CD4-positive, alpha-beta T cell treated with Interleukin-21 for 1 hour (primary cell): ENCODE measurements at places on chromosomes 12 and 14.
A peak's percentile ranks its signal among the peaks of the same experiment; 100 is the strongest.

GRCh38 chr12:117024961-117025480 lies 74.2 kb downstream of the TESC start:
- no peak for DNase-seq

DNA sequence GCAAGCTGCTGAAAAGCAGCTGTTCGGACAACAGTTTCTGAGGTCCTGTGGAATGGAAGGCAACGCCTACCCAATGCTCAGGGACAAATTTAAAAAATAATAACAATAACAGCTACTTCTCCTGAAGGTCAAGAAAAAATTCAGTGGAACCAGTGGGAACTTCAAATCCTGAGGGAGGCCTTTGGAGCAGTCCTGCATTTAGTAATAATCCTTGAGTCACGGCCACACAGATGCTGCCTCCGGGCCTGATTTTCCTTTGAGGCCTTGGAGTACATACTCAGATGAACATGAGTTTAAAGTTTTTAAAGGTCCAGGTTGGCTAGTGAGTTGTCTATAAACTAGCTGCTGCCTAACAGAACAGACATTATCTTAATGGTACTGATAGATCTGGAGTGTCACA lies 268.0 kb downstream of the MSRB3 start:
- DNase-seq, result no peak

- DNase-seq, result peak; percentile 75
These were observed 1.1 kb downstream of the ARID2 start for GRCh38 chr12:45730348-45731189.

GRCh38 chr12:29625359-29625953 lies 128.0 kb upstream of the OVCH1 start:
- DNase-seq, result no peak

- no peak for DNase-seq
These were observed 23.0 kb upstream of the TTC7B start for GRCh38 chr14:90839024-90839888.

DNA sequence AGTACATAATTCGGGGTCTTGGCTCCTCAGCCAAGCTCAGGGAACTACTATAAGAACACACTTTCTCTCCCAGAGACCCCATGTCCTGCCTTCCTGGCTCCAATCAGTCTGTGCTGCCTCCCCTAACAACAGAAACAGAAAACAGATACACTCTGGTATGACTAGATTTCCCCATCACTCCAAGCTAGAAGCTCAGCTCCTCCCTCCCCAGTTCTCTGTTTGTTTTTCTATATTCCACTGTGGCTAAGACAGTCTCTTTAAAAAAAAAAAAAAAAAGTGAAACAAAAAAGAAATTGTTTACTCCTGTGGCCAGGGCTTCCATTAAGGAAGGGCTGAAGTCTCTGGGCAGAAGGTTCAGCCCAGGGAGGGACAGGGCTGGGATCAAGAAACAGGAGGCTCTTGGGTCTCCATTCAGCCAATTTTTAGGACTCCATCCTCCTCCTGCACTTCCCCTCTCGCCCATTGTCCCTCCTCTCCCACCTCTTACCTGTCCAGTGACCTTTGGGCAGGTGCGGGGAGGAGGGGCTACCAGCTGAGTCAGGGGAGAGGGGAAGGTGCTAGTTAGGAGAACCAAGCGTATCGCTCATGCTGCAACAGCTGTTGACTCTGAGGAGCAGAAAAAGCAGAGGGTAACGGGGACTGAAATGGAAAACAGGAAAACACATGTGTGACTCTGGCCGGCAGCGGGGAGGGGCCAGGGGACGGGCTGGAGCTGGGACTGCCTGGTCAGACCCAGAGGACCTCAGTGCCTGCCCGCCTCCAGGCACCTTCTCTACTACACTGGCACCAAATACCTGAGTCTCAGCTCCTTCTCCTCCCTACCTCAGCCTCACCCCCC lies 4.1 kb upstream of the SLC7A7 start:
- no peak for DNase-seq

DNA sequence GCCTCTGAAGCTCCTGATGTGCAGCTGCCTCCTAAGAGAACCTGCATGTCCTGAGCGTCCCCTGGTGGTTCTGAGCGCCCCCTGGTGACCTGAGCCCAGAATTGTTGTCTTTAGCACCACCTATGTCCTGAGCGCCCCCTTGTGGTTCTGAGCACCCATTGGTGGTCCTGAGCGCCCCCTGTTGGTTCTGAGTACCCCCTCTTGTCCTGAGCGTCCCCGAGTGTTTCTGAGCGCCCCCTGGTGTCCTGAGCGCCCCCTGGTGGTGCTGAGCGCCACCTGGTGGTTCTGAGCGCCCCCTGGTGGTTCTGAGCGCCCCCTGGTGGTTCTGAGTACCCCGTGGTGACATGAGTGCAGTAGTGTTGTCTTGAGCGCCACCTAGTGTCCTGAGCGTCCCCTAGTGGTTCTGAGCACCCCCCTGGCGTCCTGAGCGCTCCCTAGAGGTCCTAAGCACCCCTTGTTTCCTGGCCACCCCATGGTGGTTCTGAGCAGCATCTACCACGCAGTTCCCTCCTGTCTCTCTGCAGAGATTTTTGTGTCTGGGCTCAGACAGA lies 782.5 kb downstream of the TMEM121 start:
- peak; percentile 77 for DNase-seq

GRCh38 chr12:2283916-2284315 lies 231.1 kb downstream of the CACNA1C start:
- no peak for DNase-seq

- no peak for DNase-seq
These were observed 261.8 kb downstream of the TMTC2 start for GRCh38 chr12:82948491-82948890.

- no peak for DNase-seq
These were observed 15.3 kb downstream of the TCHP start for GRCh38 chr12:109915171-109916040.

DNA sequence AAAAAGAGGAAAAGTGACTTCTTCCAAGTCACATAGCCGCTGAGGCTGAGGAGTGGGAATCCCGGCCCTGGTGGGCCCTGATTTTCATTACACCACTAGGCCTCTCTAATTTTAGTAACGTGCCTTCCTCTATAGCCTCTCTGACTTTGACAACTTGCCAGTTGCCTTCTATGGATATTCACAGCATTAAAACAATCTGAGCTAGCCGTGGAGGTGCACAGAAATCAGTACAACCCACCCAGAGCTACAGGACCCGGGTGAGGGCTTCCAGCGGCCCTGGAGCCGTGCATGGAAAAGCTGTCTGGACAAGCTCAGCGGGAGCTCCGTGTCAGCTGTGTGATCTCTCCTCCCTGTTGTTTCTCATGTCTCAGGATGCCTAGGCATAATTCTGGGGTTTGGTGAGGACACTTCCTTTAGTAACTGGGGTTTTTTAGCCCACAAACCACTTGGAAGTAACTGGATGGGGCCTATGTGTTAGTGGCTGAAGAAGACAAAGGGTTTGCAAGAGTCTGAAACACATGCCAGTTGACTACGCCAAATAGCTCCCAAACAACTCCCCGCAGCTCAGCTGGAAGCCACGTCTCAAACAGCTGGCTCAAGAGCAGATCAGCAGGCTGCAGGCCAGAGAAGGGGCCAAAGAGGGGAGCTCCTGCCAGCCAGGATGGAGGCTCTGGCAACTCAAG lies 53.0 kb downstream of the SSH1 start:
- DNase-seq, result no peak

GRCh38 chr14:100073576-100074430 lies 8.6 kb downstream of the EVL start:
- DNase-seq, result no peak

GRCh38 chr12:128844031-128844635 lies 9.1 kb upstream of the GLT1D1 start:
- DNase-seq, result no peak

DNA sequence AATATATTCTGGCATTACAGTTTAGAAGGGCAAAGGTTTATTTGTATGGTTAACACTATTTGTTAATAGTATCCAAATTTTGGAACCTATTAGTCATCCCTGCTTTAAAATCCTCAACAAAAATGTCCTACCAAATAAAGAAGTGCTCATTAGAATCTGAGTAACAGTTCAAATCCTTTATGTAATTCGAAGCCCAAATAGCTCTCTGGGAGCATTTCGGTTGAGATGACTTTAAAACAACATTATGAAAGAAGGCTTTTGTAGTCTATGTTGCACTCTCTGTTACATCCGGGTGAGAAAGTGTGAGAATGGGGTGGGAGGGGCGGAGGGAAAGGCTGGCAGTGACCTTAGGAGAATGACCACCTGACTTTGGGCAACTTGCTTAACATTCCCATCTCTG lies 59.7 kb downstream of the SLC38A1 start:
- DNase-seq, result peak; percentile 37

GRCh38 chr12:69837657-69838415 lies 12.8 kb downstream of the MYRFL start:
- DNase-seq, result no peak

GRCh38 chr12:9032202-9032964 lies 43.0 kb downstream of the KLRG1 start:
- no peak for DNase-seq

- no peak for DNase-seq
These were observed 16.8 kb downstream of the CLMN start for GRCh38 chr14:95302667-95303506.

DNA sequence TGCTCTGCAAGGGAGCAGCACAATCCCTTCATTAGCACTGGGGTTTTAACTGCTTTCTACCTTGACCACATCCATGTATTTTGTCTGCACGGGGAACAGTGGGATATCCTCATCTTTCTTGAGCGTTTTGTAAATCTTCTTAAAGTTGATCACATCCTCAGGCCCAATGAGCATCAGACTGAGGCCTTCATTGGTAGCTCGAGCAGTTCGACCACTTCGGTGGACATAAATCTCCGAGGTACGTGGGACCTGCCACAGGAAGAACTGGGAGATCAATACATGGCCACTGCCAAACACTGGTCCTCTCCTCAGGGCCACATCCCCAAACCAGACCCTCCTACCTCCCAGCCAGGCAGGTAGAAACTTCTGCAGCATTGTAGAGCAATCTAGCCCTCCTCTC lies 26.1 kb downstream of the DDX24 start:
- DNase-seq, result no peak

DNA sequence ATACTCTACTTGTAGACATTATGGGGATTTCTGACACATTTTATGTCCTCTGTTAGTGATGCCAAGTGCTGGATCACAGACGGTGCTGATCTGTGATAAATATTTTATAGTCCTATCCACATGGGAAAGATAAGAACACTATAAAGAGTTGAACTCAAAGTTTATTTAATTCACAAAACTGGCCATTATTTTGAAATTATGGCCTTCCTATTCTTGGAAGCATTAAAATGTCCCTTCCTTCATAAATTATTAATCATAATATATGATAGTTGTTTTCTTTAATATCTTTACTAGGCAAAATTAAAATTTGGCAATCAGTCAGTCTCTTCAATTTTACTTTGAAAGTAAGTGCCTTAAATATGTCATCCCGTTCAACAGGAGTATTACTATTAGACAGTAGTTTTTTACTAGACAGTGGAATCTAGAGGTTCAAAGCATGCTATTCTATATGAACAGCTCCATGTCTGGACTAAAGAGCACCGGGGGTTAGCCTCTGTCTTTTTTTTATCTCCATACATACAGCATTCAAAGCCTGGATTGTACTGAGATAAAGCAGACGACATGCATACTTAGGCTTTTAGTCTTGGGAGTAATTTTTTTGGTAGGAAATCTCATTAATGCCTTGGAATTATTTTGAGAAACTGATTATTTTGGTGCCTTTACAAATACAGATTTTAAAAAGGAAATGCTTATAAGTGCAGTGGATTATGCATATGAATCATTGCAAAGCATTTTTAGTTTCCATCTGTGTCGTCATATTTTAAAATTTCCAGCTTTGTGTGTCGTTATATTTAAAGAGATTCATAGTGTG lies 306.1 kb upstream of the RGS6 start:
- no peak for DNase-seq

DNA sequence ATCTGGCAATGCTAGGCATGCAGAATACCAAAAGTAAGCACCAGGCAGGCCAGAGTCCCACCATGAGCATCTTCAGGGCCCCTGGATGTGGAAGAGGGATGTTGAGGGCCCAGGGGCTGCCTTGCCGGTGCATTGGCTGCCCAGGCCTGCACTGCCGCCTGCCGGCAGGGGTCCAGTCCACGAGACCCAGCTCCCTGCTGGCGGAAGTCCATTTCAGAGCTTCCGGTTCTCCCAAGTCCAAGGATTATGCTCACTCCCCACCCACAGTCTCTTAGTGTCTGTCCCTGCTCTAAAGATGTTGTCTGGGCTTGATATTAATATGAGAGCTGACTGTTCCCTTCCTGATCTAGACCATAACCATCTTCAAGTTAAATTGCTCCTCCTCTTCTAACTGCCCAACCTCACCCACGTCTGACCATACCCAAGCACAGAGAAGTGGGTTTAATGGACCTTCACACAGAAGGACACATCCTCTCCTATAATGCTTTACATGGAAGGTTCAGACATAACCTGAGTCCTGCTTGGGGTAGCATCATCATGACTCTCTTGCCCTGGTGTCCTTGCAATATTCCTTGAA lies 117.4 kb downstream of the DAD1 start:
- DNase-seq, result no peak

DNA sequence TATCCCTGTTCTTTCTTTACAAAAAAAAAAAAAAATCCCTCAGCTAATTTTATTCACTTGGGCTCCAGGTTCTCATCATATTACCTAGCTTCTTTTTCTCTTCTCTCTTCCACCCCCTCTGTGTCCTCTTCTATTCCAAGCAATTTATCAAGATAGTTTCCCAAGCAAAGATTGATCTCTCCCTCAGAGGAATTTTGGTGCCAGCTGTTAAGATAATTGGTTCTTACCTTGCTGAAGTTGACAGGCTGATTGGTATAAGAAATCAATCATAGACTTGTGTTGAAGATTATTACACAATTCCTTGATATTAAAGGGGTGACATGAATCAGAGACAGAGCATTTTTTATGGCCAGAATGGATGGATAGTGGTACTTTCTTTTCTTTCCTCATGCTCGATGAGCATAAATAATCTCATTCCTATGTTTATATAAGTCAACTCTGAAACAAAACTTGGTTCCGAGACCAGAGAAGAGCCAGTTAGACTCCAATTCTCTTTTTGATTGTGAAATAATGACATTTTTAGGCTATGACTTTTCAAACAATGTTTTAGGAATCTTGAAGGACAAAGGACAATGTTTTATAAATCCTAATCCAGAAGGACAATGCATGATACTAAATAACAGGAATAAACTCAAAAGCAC lies 264.1 kb upstream of the PRKD1 start:
- no peak for DNase-seq

DNA sequence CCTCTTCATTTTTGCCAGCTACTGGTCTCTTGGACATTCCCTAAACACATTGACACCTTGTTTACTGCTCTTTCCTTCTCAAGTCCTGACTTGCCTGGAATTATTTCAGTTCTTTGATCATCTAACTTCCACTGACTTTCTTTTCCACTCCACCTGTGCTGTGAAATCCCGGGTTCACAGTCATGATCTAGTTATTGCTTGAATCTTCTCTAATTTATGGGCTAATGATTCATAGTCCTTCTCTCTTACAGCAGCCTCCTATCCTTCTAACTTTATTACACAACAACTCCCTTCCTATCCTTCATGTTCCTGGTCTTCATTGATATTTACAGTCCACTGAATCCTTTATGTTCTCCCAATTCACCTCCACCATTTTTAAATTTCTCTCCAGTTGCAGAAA lies 260.1 kb downstream of the C12orf75 start:
- no peak for DNase-seq
